ENCODE measurements at places on chromosomes 12 and 14.
A peak's percentile ranks its signal among the peaks of the same experiment; 100 is the strongest.

- DNase-seq: peak; percentile 68
Observed at GRCh38 chr14:94132285-94132887, 3.0 kb upstream of the IFI27L2 start.

DNA sequence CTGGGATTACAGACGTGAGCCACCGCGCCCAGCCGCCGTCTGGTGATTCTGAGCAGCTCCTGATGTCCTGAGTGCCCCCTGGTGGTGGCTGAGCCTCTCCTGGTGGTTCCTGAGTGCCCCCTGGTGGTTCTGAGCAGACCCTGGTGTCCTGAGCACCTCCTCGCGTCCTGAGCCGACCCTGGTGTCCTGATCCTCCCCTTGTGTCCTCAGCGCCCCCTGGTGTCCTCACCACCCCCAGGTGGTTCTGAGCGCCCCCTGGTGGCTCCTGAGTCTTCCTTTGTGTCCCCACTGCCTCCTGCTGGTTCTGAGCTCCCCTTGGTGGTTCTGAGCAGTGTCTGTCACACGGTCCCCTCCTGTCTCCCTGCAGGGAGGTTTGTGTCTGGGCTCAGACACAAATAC lies 1304.9 kb downstream of the TMEM121 start:
- DNase-seq: peak; percentile 70

- no peak for DNase-seq
Observed at GRCh38 chr12:67885375-67886169, 103.7 kb upstream of the IFNG-AS1 start.

- no peak for DNase-seq
Observed at GRCh38 chr12:46983393-46983793, 96.0 kb upstream of the PCED1B start.

DNA sequence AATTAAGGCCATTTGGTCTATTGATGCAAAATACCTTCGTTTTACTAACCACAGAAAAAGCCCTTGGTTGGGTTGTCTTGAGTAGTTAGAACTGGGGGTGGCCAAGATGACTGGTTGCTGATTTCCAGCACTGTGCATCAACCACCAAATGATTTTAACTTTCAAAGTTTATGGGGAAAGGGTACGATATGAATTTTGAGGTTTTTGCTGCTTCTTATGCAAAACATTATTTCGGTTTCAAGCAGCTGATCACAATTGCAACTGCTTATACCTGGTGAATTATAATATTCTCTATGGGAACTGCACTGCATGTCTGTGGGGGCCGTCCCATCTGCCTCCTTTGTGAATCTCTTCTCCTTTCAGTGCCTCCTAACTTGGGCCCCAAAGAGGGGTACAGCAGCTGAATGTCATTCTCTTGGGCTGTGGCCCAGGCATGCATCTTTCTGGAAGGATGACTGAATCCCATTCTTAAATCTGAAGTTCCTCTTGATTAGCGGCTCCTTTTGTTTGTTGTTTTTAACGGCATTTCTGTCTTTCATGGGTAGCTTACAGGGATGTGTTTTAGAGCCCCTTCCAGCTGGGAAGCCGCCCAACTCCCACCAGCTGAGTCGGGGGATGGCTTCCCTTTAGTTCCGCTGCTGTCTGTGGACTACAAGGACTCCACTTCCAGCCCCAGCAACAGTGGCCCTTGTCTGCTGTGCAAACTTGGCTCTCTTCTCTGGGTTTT lies 479.8 kb downstream of the ZFP36L1 start:
- DNase-seq: no peak

Measured in DND-41 (cell line).